ENCODE measurements at places on chromosomes 1 and 21.

GRCh38 chr1:177780096-177780700 lies 189.7 kb downstream of the SEC16B start:
- DNase-seq: no peak

DNA sequence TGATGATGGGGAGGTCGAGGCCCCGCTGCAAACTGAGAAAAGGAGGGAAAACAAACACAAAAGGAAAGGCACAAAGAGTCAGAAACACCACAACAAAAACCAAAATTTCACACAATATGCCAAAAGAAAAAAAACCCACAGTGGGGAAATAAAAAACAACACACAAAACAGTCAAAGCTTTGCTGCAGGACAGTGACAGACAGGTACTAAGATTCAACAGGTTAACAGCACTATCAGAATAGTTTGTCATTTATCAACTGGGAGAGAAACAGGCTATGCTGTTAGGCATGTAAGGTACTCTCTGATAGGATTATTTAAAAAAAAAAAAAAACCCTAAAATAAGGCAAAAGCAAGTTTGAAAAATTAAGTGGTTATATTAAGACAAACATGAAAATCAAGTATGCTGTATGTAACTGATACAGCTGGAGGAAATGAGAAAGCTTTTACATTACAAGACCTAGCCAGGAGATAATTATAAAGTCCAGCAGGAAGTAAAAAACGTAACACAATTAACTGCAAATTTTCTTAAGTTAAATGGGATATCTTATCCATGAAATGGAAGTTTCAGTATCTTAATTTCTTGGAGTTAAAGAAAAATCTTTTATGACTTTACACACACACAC lies 179.0 kb downstream of the EIF4G3 start:
- no peak for DNase-seq

- DNase-seq: no peak
These were observed 40.0 kb downstream of the CLDN17 start for GRCh38 chr21:30126576-30126975.

- DNase-seq: no peak
These were observed 309.4 kb downstream of the BARHL2 start for GRCh38 chr1:90407737-90408136.

GRCh38 chr21:38424305-38425019 lies 73.8 kb downstream of the ERG start:
- DNase-seq: no peak

DNA sequence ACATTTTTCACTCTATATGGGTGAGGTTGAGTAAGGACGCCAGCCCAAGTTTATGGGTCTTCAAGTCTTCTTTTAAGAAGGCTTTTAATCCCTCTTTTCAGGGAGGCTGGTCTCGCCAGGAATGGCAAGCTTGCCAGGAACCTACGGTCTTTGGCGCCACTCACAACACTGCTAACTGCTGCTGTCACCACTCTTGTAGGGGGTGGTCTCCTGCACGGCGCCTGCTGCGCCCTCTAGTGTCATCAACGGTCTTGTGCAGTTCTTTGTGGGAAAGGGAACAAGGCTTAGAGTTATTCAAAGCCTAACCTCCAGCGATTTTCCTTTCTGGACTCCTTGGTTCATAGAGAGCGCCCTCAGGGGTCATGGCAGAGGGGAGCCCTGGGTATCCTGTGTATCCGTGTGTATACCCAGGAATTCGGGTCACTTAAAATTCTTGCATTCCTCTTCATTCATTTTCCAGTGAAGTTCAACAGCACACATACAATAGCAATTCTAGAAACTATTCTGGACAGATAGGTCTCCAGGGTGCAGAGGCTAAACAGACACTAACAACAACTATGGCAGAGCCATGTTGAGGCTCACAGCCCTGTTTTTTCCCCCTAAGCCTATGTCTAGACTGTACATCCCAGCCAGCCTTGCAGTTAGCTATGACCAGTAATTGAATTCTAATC lies 392.8 kb upstream of the CAMK1G start:
- no peak for DNase-seq

GRCh38 chr1:205942631-205943159 lies 561 bp downstream of the SLC26A9 start:
- no peak for DNase-seq

- no peak for DNase-seq
These were observed 62.7 kb upstream of the MROH9 start for GRCh38 chr1:170872663-170873062.

DNA sequence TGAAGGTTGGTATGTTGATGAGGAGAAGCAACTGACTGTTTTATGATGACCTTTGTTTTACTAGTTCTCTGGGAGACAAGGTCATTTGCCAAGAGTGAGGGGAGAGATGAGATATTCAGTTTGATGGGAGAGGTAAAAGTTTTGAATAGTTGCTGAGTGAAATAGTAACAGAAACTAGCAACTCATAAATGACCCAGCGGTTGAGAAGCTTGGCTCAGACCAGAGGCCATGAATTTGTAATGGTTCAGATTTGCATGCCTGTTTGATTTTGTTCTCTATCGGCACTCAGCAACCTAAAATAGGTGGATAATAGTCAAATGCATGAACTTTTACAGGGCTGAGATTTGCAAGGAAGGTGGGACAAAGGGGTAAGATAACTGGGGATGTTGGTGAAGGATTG lies 6.6 kb downstream of the CCDC30 start:
- no peak for DNase-seq

DNA sequence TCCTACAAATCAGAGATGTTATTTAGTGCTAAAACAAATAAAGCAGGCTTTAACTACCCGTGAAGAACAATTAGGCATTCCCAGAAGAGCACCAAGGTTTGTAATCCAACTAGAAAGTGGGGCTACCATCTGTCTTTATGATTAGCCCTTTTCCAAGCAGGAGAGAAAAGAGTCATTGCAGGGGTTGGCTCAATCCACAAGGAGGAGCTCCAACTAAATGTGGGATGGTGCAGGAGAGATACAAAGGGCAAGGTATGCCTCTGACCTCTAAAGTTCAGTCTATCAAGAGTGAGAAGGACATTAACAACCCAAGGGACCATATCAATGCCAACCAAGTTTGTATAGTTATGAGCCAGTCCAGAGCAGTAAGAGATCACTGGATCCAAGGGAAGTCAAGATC lies 382.7 kb upstream of the DUSP10 start:
- no peak for DNase-seq

GRCh38 chr1:145843031-145843430 lies 2.4 kb upstream of the NUDT17 start:
- no peak for DNase-seq

GRCh38 chr1:1937061-1937460 lies 18.0 kb upstream of the TMEM52 start:
- DNase-seq: no peak

GRCh38 chr1:203410182-203410900 lies 59.4 kb upstream of the FMOD start:
- no peak for DNase-seq

GRCh38 chr1:243939167-243939848 lies 89.3 kb upstream of the AKT3 start:
- DNase-seq: no peak

- DNase-seq: peak; percentile 34
These were observed 3.9 kb upstream of the PRKCZ start for GRCh38 chr1:2046174-2046917.

DNA sequence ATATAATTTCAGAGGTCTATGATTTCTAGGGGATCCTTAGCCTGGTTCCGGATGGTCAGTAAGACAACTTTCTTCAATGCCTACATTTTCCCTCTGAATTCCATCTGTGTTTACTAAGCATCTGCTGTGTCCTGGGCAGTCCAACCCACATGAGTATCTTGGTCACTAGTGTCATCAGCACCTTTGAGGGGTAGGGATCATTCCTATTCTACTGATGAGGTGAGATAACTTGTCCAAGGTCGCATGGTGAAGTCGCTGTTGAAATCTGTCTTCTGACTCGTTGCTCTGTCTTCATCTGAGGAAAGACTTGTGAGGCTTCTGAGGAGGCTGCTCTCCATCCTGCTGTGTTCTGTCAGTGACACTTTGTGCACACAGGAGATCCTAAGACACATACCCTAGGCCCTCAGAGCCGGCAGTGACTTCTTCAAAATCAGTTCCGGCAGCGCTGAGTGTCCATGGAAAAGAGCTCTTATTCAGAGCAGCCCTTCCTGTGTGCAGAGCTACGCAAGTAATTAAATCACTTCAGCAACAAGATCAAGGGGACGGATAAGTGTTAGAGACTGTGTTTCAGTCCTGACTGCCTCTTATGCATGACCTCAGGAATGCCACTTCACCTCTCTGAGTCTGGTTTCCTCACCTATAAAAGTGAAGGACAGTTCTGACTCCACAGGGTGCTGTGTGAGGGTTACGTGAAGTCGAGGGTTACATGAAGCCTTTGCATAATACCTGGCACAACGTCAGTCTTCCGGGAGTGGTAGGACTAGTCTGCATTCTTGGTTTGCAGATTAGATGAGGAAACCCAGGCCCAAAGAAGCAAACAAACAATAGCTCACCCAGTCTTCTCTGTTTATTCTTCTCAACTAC lies 28.4 kb downstream of the AK2 start:
- DNase-seq: no peak

- DNase-seq: no peak
These were observed 41.5 kb upstream of the BCAR3 start for GRCh38 chr1:93723110-93723509.

DNA sequence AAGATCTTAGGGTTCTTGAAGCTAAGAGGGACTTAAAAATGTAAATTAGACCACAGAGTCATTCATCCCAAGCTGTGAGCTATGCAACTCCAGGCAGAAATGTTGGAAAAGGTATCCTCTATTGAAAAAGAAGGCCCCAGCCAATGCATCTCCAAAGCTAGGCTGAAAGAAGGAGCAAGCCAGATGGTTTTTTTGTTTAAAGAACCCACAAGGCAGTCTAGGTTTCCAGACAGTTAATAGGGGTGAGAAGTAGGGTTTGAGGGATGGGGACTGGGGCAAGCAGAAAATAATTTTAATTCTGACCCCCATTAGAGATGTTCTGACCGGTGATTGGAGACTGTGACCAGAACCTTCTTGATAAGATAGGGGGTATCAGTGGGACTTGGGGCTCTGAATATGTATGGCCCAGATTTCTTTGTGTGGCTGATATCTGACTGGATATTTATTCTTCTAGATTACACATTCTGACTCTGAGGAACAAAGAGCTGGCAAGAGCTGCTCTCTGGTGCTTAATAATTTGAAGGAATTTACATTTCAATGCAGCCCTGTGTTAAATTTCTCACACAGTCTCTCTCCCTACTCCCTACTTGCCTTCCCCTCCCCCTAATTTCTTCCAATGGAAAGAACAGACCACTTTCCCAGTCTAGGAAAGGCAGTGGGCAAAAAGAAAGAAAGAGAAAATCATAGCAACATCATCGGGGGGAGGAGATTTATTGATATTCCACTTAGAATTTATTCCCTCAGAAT lies 104.9 kb downstream of the NUF2 start:
- no peak for DNase-seq

DNA sequence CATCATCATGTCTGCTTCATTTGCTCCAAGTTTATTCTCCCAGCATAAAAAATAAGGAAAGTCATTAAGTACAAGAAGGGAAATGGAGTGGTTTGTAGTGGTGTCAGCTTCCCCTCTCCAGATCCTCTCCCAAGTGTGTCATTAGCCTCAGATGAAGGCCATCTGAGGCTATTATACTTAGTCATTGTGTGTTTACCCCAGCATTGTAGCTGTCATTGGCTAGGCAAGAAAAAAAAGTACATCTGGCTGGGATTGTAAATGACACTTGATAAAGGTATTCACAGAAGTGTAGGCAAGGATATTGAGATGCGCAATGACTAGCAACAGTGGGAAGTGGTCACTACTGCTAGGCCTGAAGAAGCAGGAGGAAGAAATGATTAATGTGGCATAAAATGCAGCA lies 316.9 kb upstream of the SGIP1 start:
- no peak for DNase-seq

- DNase-seq: no peak
These were observed 18.3 kb upstream of the ALPL start for GRCh38 chr1:21490774-21491487.
